Endothelial cell of umbilical vein (primary cell): ENCODE measurements at places on chromosomes 12 and 14. TPM values are rescaled to one million over a fixed set of nuclear protein-coding genes. Genes with fewer than 3 reads are reported as not detected.

- peak; percentile 75 for DNase-seq
Observed at GRCh38 chr12:57896434-57897201, 44.7 kb upstream of the ATP23 start.

DNA sequence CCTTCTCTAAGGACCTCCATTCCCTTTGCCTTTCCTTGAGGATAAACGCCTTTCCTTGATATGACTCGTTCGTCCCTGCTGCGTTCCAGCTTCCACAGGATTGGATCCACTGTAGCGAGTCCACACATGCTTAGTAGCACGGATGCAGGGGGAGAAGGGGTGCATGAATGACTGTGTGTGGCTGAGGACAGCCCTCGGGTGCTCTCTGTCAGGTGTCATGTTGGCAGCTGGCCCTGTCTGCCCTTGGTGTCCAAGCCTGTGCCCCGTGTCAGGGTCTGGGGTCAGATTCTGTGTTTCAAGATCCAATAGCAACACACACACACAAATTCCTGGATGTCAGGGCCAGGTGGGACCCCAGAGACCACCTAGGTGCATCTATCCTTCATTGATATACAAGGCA, 17.5 kb upstream of the KRT80 start:
- DNase-seq: no peak

DNA sequence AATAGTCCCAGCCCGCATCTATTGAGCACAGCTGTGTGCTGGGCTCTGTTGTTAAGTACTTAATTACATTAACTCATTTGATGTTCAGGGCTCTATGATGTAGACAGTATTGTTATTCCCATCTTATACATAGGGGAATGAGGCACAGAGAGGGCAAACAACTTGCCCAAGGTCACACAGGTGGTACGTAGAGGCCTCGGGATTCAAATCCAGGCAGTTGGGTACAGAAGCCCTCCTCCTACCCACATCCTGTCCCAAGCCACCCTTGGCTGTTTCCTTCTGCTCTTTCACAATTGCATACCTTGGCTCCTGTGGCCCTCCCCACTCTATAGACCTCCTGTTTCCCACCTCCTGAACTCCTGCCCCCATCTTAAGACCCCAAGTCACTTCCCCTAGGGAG, 10.0 kb upstream of the GPR68 start:
- no peak for DNase-seq

DNA sequence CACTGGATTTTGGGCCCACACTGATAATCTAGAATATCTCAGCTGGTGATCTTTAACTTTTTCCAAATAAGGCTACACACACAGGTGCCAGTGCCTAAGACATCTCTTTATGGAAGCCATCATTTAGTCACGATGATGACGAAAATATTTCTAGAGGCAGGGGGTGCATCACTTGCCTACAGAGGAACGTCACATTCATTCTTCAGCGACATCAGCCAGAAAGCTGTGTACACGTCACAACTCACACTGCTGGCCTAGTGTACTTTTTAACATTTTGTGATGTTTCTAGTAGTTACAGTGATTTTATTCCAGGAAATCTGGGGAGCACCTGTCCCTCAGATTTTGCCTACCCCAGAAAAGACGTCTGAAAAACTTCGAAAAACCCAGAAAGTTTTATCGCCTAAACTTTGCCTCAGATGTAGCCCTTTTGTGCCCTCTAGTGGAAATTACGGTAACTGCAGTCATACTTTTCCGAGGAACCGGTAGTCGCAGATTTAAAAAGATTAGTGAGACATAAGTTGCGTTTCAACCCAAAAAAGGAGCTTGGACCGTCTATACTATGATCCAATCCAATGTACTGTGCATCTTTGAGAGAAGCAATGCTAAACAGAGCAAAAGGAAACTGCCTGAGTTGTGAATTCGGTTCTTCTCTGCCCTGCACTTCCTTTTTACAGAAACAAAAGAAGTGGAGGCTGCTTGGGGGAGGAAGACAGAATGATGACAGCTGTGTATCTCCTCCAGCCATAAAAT, 64.3 kb upstream of the STON2 start:
- DNase-seq: peak; percentile 79

DNA sequence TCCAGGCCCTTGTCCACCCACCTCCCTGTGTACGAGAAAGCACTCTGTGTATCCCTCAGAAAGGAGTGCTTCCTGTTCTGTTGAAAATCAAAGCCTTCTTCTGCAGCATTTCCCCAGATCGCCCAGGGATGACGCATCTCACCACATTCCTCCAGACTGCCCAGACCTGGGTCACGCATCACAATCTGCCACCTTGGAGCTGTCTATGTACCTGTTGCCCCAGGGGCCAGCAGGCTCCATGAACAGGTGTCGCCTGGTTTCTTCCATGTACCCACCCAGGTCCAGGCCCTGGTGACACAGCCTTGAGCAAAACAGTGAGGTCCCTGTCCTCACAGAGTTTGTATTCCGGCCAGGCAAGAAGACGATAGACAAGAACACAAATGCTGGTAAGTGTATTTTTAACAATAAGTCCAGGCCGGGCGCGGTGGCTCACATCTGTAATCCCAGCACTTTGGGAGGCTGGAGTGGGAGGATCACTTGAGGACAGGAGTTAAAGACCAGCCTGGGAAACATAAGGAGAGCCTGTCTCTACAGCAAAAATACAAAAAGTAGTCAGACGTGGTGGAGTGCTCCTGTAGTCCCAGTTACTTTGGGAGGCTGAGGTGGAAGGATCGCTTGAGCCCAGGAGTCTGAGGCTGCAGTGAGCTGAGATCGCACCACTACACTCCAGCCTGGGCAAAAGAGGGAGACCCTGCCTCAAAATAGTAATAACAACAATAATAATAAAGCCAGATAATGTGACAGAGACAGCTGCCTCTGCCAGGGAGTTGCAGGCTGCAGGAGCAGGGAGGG, 6.8 kb upstream of the PPP1R13B start:
- no peak for DNase-seq

- no peak for DNase-seq
Observed at GRCh38 chr12:128326406-128326805, 59.4 kb downstream of the TMEM132C start.

DNA sequence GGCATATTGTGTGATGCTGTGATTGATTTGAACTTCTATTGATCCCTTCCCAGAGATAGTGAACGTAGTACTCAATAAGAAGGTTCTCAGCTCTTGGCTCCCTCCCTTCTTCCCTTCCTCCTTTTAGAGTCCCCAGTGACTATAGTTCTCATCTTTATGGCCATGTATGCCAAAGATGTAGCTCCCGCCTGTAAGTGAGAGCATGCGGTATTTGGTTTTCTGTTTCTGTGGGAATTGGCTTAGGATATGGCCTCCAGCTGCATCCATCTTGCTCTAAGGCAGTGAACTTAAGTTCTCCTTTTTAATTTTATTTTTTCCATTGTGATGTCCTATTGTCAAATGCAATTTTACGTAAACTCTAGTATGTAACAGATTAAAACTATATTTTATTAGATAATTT, 109.5 kb downstream of the AEBP2 start:
- no peak for DNase-seq

GRCh38 chr14:67666750-67667449, 7.5 kb downstream of the VTI1B start:
- peak; percentile 78 for DNase-seq

DNA sequence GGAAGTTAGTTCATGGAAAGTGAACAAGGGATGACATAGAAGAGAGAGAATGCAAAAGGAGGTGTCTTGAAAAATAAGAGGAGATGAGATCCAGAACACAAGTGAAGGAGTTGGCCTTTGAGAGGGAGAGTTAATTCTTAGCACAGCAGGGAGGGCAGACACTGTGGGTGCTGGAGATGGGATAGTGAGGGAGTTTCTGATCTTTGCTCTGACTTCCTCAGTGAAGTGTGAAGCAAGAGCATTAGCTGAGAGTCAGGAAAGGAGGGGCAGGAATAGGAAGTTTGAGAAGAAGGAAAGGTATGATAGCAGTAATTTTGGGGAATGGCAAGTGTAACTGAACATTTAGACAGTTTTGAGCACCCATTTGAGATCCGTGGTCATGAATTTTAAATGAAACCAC, 75.8 kb upstream of the COCH start:
- DNase-seq: no peak

GRCh38 chr12:89706986-89707702, 1.5 kb downstream of the ATP2B1 start:
- DNase-seq: peak; percentile 27

- DNase-seq: no peak
Observed at GRCh38 chr12:52976574-52977071, 27.7 kb downstream of the KRT18 start.

DNA sequence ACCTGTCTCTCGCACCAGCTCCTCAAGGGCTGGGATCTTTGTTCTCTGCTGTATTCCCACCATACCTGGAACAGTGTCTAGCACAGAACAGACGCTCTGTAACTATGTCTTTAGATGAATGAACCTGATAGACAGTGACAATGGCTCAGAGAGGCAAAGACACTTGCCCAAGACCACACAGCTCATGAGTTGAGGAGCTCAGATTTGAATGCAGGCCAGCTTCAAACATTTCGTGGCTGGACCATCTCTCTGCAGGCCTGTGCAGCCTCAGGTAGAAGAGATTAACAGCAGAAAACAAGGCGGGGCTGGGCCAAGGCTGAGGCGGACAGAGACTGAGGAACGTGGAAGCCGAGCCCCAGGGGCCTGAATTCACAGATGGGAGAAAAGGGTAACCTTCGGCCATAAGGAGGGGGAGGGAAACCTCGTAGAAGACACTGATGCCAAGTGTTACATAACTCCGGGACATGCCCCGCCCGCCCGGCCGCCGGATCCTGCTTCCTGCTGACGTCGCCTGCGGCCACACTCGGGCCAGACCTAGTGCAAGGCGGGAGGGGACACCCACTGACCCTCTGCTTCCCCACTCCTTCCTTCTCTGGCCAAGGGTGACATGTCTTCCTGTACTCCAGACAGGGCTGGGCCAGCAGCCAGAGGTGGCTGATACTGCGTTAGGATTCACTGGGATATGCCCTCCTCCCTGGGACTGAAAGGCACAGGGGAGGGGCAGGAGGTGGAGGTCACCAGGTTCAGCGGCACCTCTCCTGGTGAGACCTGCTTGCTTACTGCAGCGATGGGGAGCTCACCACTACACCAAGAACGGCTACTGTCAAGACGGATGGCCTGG, 86.8 kb downstream of the RFLNA start:
- DNase-seq: peak; percentile 85

- peak; percentile 64 for DNase-seq
Observed at GRCh38 chr12:21169878-21170472, 39.0 kb downstream of the SLCO1B1 start.

DNA sequence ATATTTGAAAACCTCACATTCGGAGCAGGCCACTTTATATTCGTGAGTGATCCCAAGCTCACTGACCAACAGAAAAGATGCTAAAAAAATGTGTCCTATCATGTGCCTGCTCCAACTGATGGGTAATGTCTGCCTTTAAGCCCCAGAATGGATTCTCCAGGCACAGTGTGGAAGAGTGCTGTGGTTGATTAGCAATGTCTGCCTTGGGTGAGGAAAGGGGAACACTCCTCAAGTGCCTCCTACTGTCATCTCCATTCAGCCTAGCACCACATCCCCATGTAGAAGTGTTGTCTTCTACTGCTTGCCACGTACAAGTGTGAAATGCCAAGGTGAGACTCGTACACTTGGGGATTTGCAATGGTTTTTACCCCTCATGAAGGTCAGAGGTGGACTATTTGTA, 199.3 kb downstream of the SLC41A2 start:
- no peak for DNase-seq

DNA sequence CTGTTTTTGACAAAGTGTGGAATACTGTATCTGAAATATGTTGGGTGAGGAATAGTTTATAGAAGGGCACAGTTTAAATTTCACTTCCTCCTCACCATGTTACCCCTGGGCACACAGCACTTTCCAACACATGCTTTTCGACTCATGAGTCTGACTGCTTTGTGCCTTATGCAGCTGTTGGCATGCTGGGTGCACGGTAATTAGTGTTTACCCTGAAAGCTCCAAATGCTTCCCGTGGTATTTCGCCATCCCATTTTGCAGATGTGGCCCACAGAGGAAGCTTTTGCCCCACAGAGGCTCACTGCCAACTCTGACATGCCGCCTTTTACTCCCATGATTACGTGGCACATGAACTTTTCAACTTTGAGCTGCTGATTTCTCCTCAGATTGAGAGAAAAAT, 168.6 kb downstream of the PRKCH start:
- no peak for DNase-seq

DNA sequence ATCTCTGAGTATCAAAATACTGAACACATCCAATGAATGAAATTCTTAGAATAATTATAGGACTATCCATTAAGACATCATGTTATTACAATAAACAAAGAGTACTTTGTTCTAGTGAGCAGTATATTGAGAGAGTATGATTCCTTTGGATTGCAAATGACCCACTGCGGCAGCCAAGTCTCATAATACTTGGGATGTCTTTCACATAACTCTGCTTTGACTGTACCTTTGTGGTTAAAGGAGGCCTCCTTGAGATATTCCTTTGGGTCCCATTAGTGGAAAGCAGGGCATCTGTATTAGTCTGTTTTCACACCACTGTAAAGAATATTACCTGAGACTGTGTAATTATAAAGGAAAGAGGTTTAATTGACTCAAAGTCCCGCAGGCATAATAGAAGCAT, 593.8 kb downstream of the TRHDE start:
- DNase-seq: no peak

- DNase-seq: peak; percentile 75
Observed at GRCh38 chr12:112906712-112907414, at the start of gene OAS1. OAS1 (plus strand) TSS chr12:112906962; CDS start chr12:112907040, 78 bp downstream.

DNA sequence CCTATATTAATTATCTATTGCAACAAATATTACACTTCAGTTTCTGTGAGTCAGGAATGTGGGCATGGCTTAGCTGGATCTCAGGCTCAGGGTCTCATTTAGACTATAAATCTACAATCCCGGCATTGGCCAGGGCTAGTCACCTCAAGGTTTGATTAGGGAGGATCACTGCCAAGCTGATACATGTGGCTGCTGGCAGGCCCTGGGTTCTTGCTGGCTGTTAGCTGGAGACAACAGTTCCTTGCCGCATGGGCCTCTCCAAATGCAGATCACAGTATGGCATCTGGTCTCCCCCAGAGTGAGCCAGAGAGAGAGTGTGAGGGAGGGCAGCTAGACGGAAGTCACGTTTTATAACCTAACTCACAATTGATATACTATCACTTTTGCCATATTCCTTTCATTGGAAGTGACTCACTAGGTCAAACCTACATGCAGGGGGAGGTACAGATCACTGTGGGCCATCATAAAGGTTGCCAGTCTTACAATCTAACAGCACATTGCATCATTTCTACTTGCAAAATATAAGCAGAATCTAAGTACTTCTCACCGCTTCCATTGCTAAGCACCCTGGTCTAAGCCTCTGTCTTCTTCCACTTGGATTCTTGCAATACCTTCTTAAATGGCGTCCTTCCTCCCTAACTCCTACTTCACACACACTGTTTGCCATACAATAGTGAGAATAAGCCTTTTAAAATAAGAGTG, 174.0 kb upstream of the ARHGAP5 start:
- DNase-seq: no peak

SOAT2 gene
- total RNA-seq: not detected in 2 replicates

EPS8 gene
- 11.9 and 12.1 TPM in 2 replicates for total RNA-seq

RHOJ gene
- total RNA-seq: 177 and 191 TPM in 2 replicates

FOXA1 gene
- total RNA-seq: not detected in 2 replicates

HOXC9 gene
- total RNA-seq: 0.21 and 0.40 TPM in 2 replicates

PSMB11 gene
- total RNA-seq: not detected in 2 replicates
